AG09319 (cell line): ENCODE measurements at places on chromosomes 6 and 20.

GRCh38 chr6:169222126-169222525, 31.5 kb downstream of the THBS2 start:
- no peak for DNase-seq

DNA sequence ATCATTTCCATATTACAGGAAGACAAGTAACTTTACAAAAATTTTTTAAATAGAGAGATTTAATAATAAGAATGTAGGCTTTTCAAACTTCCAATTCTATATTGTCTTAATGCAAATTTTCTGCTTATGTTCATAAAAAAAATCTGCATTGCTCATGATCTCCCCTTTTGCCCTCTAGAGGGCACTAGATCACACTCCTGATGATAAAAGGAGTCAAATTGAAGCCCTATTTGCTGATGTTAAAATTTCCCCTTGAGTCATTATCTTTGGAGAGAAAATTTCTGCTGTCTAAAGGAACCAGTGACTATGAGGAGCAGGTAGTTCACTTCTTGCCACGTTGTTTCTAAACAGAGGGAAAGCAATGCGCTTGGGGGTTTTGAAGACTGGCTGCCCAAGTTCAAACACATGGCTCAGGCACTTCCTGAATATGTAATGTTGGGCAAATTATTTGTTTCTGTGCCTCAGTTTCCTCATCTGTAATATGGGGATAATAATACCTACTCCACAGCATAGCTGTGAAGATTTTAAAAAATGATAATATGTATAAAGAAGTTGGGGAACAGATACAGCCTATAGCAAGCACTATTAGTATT, 874.2 kb downstream of the TFAP2A start:
- peak; percentile 19 for DNase-seq

- no peak for DNase-seq
Observed at GRCh38 chr20:8518878-8519277, 386.8 kb downstream of the PLCB1 start.

DNA sequence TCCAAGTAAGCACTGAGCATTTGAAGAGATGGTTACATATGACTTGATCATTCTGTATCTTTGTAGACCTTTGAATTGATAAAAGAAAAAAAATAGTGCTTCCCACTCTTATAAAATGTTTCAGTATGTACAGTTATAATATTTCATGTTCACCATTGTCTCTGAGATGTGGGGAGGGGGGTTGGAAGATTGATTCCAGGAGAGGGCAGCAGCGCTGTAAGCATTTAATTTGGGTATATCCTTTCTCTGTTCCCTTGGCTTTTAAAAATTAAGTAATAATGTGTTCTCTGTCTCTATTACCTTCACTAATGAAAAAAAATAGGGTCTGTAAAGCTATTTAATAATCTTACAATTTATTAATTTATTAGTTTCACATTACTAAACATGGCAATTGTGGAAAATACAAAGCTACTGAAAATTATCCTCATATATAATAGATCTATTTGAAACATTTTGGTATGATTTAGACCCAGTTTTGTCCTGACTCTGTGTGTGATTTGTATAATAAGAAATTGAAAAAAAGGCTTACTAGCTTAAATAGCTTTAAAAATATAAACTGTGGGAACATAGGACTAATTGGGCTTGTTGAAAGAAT, 341.2 kb downstream of the CDKAL1 start:
- no peak for DNase-seq

DNA sequence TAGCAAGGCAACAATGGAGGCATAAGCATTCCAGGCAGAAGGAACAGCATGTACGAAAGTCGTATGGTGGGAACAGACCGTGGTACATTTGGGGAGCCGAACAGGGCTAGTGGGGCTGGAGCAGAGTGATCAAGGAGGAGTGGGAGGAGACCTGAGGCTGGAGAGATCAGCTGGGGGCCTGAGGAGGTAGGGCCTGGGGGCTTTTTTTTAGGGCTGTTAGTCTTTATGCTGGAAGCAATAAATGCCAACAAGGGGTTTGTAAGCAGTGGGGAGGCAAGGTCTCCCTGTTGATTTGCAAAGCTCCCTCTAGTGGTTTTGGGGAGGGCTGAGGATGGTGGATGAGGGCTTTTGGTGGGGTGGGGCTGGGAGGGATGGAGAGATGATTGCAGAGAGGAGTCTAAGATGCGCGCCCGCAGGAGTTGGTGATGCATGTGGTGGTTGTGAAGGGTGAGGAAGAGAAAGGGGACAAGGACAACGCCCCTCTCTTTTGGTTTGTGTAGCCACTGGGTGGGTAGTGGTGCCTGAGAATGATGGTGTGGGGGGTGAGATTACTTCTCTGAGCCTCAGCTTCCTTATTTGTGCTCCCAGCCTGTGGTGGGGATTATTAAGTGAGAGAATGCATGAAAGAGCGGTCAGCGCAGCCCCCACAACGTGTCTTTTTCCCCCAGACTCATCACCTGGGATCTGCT, 74.1 kb upstream of the TOX2 start:
- no peak for DNase-seq
